ENCODE measurements at places on chromosomes 6 and 20. TPM values are rescaled to one million over a fixed set of nuclear protein-coding genes. Genes with fewer than 3 reads are reported as not detected.

- no peaks in the 10 kb centered on the region for H3K4me1 ChIP-seq
- no peak overlapping the region for H3K27ac ChIP-seq
- no peaks in the 10 kb centered on the region for H3K36me3 ChIP-seq
- no peaks in the 10 kb centered on the region for H3K27me3 ChIP-seq
- H3K4me3 ChIP-seq: no peak overlapping the region
Observed at GRCh38 chr6:142047934-142048592, 84.7 kb upstream of the GJE1 start.

- no peak for DNase-seq
- H3K4me1 ChIP-seq: peaks cover 27% of the 10 kb centered on the region
- no peak overlapping the region for H3K4me3 ChIP-seq
- H3K36me3 ChIP-seq: no peaks in the 10 kb centered on the region
Observed at GRCh38 chr20:37413379-37413778, 67.4 kb downstream of the SRC start.

The NCOA5 gene
- polyA plus RNA-seq: 4.5 TPM

The ISM1 gene
- not detected for polyA plus RNA-seq

DNA sequence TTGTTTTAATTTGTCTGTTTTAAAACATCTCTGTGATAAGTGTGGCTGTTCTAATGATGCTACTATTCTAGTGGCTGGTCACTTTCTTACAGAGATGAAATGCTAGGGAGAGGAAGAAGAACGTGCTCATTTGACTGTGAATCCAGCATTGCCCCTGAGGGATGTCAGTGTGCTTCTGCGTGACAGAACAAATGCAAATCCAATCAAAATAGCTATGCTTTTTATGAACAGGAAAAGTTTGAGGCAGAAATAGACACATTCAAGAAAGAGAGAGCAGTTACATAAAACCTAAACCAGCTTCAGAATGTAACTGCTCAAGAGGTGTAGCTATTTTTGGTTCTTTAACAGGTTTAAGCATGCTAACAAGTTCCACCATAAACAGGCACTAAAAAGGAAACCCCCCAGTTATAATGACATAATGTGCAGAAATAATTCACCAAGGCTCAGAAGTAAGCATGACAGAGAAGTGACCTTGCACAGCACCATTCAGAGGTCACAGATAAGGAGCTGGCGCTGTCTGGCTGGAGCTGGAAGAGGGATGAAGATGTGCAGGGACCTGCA, 385.3 kb downstream of the EPM2A start:
- no peaks in the 10 kb centered on the region for H3K4me1 ChIP-seq
- H3K36me3 ChIP-seq: no peaks in the 10 kb centered on the region
- no peak for DNase-seq
- H3K27ac ChIP-seq: no peak overlapping the region

DNA sequence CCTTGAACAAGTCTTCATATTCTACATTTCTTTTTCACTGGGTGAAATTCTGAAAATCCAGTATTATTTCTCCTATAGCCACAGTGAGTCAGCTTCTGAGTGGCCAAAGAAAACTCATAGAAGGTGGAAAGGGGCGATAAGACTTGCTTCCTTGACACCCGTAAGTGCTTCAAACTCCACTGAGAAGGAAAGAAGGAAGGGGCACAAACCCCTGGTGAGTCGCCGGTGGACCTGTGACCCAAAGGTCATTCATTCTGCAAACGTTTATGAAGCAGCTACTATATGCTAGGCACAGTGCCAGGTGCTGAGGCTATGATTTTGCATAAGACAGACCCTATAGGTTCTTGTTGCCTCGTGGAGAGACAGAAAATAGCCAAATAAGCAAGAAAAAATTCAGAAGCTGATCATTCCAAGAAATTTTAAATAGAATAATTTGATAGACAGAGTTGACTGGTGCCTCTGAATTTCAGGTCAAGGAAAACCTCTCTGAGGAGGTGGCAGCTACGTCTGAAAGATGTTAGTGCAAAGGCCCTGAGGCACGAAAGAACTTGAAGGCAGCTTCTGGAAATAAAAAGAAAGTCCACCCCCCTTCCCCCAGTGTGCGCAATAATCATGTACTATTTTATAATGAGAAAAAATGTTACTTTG, 118.2 kb downstream of the CD24 start:
- H3K4me1 ChIP-seq: no peaks in the 10 kb centered on the region
- H3K36me3 ChIP-seq: no peaks in the 10 kb centered on the region
- no peak for DNase-seq
- H3K27ac ChIP-seq: no peak overlapping the region

The B3GALT4 gene
- 32.2 TPM for polyA plus RNA-seq

The ADGRG6 gene
- polyA plus RNA-seq: not detected

The PCSK2 gene
- not detected for polyA plus RNA-seq

GRCh38 chr6:154267508-154268106, 89.0 kb downstream of the IPCEF1 start:
- peaks cover 19% of the 10 kb centered on the region for H3K36me3 ChIP-seq
- peaks cover 5% of the 10 kb centered on the region for H3K4me1 ChIP-seq
- H3K27ac ChIP-seq: peak overlapping the region; percentile 50

- H3K27ac ChIP-seq: no peak overlapping the region
- DNase-seq: peak; percentile 43
- H3K36me3 ChIP-seq: no peaks in the 10 kb centered on the region
- H3K4me1 ChIP-seq: peaks cover 8% of the 10 kb centered on the region
- H3K4me3 ChIP-seq: no peak overlapping the region
Observed at GRCh38 chr6:2738373-2738979, 12.2 kb downstream of the MYLK4 start.

GRCh38 chr6:36123270-36124139, 6.8 kb upstream of the MAPK13 start:
- peak overlapping the region; percentile 69 for H3K27ac ChIP-seq
- no peaks in the 10 kb centered on the region for H3K27me3 ChIP-seq
- peak; percentile 83 for DNase-seq

The DUSP15 gene
- polyA plus RNA-seq: not detected

- peaks cover under 1% of the 10 kb centered on the region for H3K36me3 ChIP-seq
- H3K27me3 ChIP-seq: peaks cover 12% of the 10 kb centered on the region
- peak; percentile 6 for DNase-seq
- peak overlapping the region; percentile 50 for H3K4me3 ChIP-seq
Observed at GRCh38 chr6:57173056-57173885, 1.1 kb downstream of the BAG2 start.

The CYP24A1 gene
- polyA plus RNA-seq: not detected

- H3K27me3 ChIP-seq: peaks cover 2% of the 10 kb centered on the region
- no peaks in the 10 kb centered on the region for H3K36me3 ChIP-seq
- H3K4me3 ChIP-seq: no peak overlapping the region
- peak; percentile 65 for DNase-seq
- H3K27ac ChIP-seq: peak overlapping the region; percentile 69
- peaks cover 18% of the 10 kb centered on the region for H3K4me1 ChIP-seq
Observed at GRCh38 chr20:40279390-40279789, 409.6 kb downstream of the MAFB start.

DNA sequence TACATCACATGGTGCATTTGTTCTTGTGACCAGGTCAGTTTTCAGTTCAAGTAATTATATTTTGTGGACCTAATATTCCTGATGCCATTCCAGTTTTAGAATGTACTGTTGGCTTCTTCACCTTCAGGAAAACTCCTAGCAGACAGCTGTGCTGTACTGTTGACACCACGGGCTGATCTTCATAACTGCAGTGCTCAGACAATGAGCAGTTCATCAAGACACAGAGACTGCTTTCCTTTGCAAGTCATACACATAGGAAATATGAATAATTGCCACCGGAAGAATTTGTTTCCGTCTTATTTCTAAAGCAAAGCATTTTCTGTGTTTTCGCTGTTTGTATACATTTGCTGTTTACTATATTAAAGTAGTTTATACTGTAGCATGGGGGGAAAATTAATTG, 89.8 kb downstream of the C6orf118 start:
- no peak for DNase-seq
- no peak overlapping the region for H3K4me3 ChIP-seq
- H3K27me3 ChIP-seq: no peaks in the 10 kb centered on the region
- no peaks in the 10 kb centered on the region for H3K36me3 ChIP-seq
